ENCODE measurements at places on chromosomes 1 and 21. TPM values are rescaled to one million over a fixed set of nuclear protein-coding genes. Genes with fewer than 3 reads are reported as not detected.

Gene SRRM1
- polyA plus RNA-seq, result 30.9 TPM

Gene TEX35
- not detected for polyA plus RNA-seq

Gene CHI3L2
- polyA plus RNA-seq, result not detected

Gene LIPI
- polyA plus RNA-seq, result not detected

Gene GUCA2A
- not detected for polyA plus RNA-seq

GRCh38 chr1:229028987-229029878 lies 241.7 kb upstream of the RAB4A start:
- DNase-seq, result no peak

DNA sequence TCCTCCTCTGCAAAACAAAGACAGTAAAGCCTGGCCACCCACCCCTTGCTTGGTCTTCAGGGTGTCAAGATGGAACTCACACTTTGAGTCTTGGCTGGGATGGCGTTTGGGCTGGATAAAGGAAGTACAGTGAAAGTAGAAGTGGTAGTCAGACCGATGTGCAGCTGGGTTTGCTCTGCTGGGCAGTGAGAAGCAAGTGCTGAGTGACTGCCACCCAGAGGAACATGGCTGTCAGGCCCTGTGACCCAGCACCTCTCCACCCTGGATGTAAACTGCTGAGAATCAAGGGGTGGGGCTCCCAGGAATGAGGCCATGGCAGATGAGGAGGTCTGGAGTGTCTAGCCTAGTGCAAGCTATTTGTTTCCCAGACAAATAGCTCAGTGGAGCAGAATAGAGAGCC lies 51.2 kb downstream of the POFUT2 start:
- DNase-seq, result no peak

GRCh38 chr1:26190373-26190987 lies at the start of gene CATSPER4:
CATSPER4 (plus strand) TSS chr1:26190602; CDS start chr1:26190628, 26 bp downstream.
- no peak for DNase-seq

DNA sequence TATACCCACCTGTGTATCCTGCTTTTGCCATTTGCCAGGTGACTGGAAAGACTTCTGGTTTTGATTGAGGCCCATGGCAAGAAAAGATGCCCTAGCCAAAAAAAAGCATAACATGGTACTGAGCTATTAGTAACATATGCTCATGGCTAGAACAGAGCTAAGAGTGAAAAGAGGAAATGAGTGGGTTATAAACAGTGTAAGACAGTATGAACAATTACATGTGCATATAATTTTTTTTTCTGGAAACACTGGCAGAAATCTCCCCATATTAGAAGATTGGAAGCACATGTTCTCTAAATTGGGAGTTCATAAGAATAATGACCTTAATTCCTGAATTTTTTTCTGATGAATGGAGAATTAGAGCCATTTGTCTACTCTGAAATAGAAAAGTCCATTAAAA lies 41.2 kb upstream of the PDC start:
- no peak for DNase-seq

GRCh38 chr1:65804584-65804983 lies 11.9 kb downstream of the PDE4B start:
- no peak for DNase-seq

GRCh38 chr1:5815716-5816115 lies 176.5 kb downstream of the NPHP4 start:
- no peak for DNase-seq

DNA sequence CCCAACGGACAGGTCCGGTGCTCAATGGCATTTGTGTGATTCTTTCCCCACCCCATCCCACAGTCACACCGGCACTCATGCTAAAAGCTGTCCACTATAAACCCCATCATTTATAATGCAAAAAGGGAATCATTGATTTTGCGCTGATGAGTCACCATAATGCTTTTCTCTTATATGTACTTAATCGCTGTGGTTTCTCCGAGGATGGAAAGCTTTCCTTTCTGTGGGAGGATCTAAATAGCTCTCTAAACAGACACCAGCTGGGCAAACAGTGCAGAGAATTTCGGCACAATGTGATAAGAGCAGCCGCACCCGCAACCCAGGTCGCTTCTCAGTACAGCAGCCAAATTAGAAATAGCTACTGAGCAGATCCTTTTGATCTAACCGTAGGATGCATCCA lies 85.6 kb downstream of the SETD4 start:
- no peak for DNase-seq

- DNase-seq, result no peak
Measured at GRCh38 chr1:185727726-185728125, 6.5 kb upstream of the HMCN1 start.

DNA sequence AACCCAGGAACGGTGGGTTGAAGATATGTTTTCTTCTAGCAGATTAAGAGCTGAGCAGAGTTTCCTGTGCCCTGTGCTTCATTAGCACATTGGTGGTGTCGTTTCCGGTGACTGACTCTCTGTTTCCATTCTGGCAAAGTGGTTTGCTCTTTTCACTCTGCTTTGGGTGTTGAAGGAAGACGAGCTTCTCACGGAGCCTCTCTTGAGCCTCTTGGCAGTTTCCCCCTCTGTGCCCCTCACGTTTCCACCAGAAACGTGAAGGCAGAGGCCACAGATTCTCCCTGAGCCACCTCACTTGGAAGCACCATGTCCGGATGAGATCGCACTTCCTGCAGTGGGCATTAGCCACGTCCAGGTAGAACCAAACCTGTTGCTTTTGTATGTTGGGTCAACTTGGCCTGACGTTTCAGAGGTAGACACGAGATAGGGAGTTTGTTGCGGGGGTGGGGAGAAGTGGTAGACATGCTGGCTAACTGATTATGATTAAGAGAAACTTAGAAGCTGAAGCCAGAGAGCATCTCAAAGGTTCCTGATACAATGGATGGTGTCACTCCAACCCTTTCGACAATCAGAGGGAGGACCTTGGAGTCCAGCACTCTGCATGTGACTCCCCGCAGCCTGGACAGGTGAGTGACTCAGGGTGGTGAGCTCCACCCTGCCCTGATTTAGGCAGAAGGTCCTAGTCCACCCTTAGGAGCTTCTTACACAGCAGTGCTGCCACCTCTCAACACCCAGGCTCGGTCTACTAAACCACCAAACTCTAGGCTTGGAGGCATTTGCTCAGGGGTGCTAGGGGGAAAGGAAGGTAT lies at the start of gene LAX1:
Gene LAX1, plus strand, starts transcription at position 155 of the 809 bp plus-strand sequence. Its CDS starts 383 bp downstream, at position 538.
- peak; percentile 16 for DNase-seq

DNA sequence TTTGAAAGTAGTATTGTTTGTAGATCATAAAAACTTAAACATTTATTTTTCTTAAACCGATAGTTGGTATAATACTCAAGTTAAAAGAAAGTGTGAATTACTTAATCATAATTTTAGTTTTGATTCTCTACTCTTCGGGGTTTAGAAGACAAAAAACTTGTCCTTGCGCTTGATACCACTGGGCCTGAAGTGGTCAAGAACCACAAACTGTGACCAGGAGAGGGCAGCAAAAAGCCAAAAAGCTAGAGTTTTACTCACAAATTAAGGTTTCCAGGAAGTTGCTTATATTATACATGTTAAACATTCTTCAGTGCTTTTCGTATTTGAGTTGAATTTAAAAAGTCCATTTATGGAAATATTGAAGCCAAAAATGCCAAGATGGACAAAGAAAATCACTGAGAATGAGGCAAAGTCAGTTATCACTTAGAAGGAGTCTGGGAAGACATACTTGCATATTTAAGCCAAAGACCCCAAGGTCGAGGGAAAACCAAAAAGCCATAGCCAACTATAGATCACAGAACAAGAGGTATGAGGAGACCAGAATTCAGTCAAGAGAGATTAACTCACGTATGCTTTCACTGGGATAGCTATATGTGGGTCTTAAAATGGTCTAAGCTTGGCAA lies 34.2 kb downstream of the EFCAB7 start:
- peak; percentile 52 for DNase-seq

- DNase-seq, result no peak
Measured at GRCh38 chr1:230195199-230195598, 128.2 kb downstream of the GALNT2 start.
